Activated T-cell treated with anti-CD3 and anti-CD28 coated beads, Interleukin-2, amount 50 U/mL, for 48 hours (primary cell): ENCODE measurements at places on chromosomes 12 and 14.

DNA sequence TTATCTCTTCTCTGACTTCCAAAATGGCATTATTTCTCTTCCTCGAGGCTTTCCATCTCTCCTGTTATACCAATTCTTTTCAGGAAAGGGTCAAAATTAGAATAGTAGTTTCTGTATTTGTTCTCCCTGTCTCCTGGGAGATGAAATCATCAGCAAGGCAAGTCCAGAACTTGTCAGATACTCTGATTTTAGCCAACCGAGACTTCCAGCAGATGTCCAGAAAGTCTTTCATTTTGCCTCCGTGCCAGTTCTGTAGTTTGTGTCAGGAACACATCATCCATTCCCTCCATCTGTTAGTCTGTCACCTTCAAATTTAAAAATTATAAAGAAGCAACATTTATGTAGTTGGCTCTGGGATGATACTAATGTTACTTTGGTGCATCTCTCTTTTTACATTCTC is 275.7 kb downstream of the CCDC59 start:
- no peak for DNase-seq

DNA sequence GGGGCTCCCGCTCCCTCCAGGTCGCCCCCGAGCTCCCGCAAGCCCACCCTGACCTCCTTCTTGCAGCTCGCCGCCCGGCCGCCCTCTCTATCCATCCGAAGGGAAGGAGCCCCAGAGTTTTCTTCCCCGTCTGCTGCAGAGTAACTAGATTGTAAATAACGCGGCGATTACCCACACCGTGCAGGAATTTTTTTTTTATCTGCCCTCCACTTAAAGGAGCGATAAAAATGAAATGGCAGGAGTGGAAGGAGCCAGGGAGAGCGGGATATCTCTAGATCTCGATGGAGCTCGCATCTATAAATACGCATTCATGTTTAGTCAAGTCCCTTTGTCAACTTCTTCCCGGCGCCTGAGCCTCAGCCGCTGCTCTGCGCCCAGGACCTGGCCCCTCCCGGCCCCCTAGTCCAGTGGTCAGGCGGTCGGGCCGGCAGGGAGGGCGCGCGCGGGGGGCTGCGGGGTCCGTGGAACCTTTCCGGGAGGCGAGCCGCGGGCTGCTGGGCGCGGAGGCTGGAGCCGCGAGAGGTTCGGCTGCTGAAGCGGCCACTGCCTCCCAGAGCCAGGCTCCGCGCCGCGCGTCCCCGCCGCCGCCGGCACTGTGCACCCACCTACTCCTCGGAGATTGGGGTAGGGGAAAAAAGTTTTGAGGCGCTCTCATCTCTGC is 386.0 kb downstream of the BCAT1 start:
- DNase-seq: peak; percentile 24

GRCh38 chr12:68001486-68002466 is 12.5 kb downstream of the IFNG-AS1 start:
- no peak for DNase-seq

DNA sequence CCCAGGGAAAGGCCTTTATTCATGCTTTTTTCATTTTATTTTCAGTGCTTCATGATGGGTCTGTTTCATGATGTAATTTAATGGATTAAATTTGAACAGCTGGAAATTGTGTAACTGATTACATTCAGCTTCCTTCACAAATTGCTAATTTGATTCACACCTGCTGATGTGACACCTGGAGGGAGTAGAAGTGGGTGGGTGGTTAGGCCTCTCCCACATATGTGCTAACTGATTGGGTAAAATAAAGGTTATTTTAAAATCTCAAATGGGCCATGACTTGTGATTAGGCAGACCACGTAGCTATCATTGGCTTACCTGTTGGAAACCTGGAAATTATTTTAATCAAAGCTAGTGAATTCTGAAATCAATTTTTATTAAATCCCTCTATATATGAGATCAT is 142.1 kb downstream of the GXYLT1 start:
- DNase-seq: no peak

GRCh38 chr12:52217223-52217622 is 15.8 kb upstream of the KRT7 start:
- DNase-seq: no peak

DNA sequence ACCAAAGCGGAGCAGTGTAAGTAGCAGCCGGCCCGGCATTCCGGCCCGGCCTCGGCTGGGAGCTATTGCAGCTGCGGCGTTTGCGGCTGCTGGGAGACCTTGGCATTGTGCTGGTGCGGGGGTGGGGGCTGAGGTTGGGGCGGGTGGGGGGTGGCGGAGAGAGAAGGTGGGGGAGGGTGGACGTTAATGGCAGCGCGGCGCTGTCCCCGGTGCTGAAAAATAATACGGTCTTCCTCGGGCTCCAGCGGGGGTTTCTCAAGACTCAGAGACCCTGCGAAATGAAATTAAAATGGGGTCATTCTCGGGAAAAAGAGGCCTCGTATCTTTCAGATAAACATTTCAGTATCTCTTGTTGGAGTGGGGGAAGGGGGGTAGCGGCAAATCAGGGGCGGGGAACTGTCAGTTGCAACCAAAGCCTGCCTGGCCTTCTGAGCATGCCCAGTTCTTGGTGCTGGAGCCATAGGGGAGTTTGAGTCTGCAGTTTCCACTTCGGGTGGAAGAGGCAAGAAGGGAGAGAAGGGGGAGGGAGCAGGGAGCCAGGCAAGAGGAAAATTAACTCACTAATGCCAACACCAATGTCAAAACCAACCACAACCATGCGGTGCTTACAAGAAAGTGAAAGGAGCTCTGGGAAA is 414 bp downstream of the UNC79 start:
- no peak for DNase-seq

- no peak for DNase-seq
These were observed 22.2 kb downstream of the ST8SIA1 start for GRCh38 chr12:22312336-22312735.

DNA sequence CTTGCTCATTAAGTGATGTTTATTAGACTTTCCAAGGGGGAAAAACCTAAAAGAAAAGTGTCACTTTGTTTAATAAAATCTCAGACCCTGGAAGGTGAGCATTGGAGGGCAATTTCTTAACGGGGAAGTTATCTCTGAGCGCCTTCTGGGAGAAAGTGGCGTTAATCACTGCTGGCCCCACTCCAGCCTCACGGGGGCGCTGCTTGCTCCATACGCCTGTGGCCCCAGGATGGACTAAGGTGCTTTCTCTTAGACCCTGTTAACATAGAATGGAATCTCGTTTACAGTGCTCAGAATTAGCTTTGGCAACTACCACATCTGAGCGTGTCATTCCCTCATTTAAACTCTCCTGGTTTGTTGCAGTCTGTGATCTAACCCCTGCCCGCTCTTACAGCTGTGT is 16.4 kb upstream of the PRIMA1 start:
- no peak for DNase-seq

- DNase-seq: no peak
These were observed 254.2 kb downstream of the KIF21A start for GRCh38 chr12:39188689-39189088.
